EL (cell line): ENCODE measurements at places on chromosomes 6 and 20.

- DNase-seq = no peak
These were observed 16.3 kb upstream of the ENPP1 start for GRCh38 chr6:131791476-131791875.

DNA sequence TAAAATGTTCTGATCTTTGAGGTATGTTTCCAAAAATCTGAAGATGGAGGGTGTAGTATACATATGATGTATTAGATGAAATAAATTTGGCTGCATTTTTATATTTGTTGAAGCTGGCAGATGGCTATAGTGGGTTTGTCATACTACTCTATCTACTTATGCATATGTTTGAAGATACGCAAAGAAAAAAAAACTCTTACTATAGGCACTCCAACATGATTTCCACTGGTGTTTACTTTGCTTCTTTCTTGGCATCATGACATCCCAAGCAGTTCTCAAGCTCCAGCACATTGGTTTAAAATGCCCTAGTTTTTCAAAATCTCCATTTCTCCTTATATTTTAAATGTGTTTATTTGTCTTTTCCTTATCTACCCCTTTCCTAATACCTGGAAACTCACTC lies 711.8 kb downstream of the PHF3 start:
- no peak for DNase-seq

GRCh38 chr6:168451805-168452517 lies 11.0 kb downstream of the SMOC2 start:
- DNase-seq = no peak

- DNase-seq = no peak
These were observed 4.2 kb upstream of the RNF182 start for GRCh38 chr6:13920552-13920951.

GRCh38 chr20:51531141-51531710 lies 11.3 kb downstream of the NFATC2 start:
- peak; percentile 50 for DNase-seq

GRCh38 chr6:43743682-43744381 lies 26.2 kb upstream of the VEGFA start:
- DNase-seq = no peak

DNA sequence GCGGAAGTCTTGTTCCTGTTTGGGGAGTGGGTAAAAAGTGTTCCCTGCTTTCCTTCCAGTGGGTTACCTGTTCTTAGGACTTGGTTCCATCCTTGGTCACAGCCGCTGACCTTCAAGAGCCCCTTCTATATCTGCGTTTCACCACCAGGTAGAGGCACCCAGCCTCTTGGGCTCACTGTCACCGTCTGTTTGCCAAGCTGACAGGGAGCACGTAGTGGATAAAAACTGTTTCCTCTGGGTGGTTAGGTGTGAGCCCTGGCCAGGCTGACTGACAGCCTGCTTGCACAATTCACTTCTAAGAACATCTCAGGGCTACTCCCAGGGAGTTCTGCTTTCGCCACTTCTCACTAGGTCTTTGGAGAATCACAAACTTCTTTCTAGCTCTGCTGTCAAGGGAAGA lies 1.8 kb upstream of the JPH2 start:
- no peak for DNase-seq

- DNase-seq = peak; percentile 80
These were observed 10.0 kb upstream of the NCOA7 start for GRCh38 chr6:125780540-125781313.

DNA sequence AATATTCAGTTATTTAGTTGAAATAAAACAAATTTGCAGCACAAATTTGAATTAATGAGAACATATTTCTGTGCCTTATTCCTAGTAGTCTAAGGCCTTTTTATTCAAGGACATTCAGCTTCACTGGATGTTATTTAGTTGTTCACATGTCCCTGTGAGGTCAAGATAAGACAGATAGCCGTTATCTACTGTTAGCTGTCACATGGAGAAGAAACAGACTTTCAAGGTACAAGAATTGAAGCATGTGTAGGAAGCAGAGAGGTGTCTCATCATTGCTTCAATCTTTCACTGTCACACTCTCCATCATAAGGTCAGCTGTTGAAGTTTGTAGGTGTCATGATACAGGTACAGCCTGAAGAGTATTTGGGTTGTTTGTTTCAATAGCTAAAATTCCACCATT lies 112.9 kb upstream of the JAG1 start:
- no peak for DNase-seq

DNA sequence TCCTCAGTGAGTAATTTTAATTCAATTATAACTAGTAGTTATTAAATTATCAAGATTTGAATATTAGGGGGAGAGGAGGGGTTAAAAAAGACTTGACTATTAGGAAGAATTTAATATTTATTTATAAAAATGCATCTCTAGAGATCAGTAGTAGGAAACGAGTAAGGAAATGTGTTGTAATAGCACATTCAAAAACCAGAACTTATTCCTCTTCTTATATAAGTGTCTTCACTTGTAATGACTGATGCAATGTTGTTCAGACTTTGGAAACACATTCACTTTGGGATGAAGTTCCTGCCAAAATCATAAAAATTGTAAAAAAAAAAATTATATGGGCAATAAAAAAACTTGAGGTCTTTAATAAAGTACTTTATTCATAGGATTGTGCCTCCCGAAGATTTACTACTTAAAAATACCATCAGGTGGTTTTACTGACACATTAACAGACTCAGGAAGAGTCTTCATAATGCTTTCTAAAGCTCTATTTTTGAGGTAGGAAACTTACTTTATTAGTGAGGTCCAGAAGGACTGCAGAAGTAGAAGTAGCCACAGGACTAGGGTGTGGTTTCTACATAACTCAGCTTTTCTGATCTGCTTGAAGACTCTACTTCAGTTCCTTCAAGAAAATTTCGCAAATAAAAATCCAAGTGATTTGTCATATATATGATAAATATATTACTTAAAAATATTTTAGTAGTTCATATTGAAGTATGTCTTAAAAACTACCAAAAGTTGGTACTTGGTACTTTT lies 59.8 kb downstream of the CCDC170 start:
- DNase-seq = no peak

DNA sequence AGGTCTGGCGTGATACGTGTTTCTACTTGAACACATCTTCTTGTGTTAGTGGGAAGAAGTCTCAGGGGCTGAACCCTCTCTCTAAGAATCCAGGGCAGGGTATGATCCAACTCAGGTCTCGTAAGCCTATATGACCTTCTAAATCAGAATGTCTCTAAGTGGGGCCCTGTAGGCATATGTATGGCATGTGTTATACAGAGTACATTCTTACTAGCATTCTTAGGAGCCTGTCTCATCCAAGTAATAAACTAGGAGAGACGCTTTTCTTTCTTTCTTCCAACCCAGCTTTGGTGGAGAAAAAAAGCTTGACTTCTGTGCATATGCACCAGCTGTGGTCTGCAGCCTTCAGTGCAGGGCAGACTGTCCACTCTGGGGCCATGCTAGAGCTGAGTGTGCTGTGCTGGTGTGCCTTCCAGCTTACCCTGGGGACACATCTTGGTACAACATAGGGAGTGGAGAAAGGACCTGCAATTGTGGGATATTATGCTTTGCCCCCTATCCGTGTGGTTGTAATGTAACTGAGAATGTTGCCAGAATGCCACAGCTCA lies 47.3 kb downstream of the L3MBTL3 start:
- no peak for DNase-seq

DNA sequence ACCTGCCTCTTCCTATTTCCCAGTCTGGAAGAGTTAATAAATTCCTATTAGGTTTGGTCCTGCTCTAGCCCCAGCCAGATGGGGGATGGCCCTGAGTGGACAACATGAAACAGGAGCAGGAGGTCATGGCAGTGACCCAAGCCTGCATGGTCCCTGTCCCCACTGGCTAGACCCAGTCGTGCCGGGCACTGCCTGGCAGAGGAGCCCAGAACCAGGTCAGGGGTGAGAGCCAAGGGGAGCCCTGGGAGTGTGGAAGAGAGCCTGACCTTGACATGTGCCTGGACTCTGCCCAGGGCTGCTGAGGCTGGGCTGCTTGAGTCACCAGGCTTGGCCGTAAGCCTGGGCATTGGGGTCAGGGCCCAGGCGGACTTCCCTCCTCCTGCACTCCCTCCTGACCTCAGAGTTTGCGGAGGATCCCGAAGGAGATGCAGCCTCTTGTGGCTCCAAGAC lies 3.6 kb downstream of the AVP start:
- peak; percentile 70 for DNase-seq

DNA sequence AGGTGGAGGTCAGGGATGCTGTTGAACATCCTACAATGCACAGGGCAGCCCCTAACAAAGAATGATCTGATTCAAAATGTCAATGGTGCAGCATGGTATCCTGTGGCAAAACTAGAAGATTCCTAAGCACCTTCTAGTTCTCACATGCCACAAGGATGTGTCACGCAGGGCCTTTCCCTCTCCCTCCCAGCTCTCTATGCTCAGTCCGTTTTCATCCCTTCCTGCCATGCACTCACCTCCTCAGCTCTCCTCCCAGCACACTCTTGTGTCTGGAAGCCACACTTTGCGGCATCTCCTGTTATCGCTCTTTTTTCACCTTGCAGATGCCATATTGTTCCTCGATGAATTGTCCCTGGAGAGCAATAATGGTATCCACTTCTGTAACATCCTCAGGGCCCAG lies 263.4 kb downstream of the CDC5L start:
- peak; percentile 82 for DNase-seq

DNA sequence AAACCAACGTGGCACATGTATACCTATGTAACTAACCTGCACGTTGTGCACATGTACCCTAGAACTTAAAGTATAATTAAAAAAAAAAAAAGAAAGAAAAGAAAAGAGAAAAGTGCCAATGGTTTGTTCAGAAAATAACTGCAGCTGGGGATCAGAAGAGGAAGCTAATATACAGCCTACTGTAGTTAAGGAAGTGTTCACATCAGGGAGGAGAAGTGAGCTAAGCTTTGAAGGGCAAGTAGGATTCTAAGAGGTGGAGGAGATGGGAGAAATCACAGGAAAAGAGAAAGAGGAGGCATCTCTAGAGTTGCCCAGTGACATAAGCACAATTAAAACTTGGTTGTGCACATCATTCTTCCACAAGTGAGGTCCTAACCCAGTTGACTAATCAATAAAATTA lies 214.4 kb upstream of the DTNBP1 start:
- no peak for DNase-seq

GRCh38 chr6:4180652-4181255 lies 45.4 kb upstream of the ECI2 start:
- peak; percentile 25 for DNase-seq

DNA sequence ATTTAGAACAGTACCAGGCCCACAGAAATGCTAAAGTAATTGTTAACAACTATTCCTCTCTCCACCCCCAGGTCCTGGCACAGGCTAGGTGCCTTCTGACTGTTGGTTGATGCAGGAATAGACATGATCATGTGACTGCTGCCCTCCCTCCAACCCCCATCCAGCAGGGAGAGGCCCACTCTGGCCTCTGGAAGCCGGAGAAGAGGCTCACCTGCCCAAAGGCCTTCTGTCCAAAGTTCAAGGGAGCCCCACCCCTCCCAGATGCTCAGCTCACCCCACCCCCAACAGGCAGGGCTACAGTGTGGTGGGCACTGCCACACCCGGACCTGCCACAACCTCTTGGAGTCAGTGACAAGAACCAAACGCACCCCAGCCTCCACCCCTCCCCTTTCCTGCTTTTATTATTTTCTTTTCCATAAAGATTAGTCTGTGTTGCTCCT lies 26.9 kb upstream of the FOXP4 start:
- DNase-seq = no peak

DNA sequence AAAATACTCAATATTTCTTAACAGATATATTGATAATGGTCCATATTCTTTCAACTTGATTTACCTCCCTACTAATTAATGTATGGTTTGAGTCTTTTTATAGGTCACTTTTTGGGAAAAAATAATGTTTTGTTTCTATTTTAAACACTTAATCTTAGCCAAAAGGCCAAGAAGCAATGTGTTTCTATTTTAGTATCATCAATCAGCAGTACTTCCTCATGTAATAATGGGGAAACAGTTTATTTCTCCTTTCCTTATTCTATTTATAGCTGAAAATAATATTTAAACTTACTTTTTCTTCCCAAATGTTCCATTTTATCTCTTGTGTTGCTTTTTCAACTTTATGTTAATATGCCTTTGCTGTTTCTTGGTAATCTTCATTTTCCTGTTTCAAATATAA lies 295.1 kb downstream of the ALDH8A1 start:
- DNase-seq = no peak

GRCh38 chr20:53016071-53016470 lies 43.9 kb downstream of the TSHZ2 start:
- DNase-seq = no peak

DNA sequence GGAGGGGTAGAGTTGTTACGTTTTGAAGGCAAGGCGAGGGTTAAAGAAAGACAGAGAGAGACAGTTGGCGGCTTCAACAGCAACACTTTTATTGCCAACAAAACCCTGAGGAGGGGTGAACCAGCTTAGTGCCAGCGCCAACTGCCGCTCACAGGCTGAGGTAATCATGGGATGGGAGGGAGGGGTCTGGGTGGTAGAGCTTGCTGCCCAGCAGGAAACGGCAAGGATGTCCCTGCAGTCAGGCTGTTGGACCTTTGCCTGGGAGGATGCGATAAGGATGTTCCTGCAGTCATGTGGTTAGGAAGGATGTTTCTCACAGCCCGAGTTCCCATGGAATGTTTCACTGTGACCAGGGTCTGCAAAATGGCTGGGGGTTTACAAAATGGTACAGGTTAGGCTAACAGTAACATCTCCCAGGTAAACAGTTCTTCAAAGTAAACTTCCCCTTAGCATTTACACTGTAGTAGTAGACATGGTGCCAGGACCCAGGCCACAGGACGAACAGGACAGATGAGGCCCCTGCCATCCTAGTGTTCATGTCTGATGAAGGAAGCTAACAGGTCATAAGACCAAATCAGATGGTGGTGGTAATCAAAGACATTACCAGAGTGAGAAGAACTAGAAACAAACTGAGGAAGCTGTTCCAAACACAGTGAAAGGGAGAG lies 647.3 kb upstream of the DEFB115 start:
- DNase-seq = no peak
